Activated effector memory CD4-positive, alpha-beta T cell treated with Interleukin-2 at 50 U/mL for 16 hours (primary cell): ENCODE measurements at places on chromosomes 13 and 19.

DNA sequence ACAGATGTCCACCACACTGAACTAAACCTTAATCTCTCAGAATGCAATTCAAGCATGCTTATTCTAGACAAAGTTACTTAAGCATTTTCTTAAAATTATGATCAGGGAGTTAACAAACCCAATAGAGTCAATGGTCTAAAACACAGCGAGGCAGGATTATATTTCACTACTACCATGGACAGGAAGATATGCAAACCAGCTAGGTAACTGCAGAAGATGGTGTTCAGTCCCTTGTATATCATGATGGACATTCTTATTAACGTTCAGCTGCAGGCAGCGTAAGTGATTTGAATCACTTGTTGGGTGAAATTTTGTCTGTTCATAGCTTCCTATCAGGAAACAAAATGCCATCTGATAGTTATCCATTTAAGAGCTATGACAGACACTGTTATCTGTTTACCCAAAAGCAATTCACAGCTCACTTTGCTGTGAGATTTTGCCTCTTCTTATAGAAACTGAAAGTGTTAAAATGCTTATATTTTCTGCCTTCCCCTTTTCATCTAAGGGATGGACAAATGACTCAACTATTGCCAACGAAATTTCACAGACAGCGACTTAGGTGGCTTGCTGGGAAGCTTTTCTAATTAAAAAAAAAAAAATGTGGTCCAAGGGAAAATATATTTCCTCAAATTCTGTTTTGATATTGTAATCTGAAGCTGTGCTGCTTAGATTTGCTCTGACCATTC, 591.9 kb downstream of the DACH1 start:
- no peak for DNase-seq

GRCh38 chr19:39474139-39474620, 6.5 kb upstream of the TIMM50 start:
- DNase-seq: peak; percentile 54

DNA sequence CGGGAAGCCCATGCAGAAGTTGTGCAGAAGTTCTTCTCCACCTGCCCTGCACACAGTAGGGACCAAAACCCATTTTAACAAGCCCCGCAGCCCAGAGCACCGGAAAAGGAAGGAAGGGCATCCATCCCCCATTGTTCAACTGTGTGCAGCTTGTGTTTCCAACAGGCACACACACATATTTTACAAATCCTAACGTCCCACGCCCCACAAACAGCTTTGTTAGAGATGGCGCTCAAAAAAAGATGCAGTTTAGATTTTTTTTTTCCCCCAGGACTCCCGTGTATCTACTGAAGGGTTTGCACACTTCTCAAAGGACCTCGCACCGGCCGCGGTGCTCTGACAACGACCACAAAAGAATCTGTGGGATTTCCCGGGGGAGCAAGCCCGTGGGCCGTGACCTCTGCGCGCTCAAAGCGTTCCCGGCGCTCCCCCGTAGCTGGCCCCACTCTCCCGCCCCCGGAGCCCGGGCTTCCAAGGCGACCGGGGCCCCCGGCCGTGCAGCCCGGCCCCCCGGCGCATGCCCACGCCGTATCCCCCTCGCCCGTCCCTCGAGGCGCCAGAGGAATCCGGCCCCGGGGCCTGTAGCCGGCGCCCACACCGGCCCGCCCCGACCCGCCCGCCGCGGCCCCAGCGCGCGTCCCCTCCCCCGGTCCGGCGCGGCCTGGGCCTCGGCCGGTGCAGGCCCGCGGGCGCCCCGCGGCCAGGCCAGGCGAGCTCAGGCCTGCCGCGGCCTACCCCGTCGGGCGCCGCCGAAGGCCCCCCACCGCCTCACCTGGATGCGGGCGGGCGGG, 523 bp downstream of the ELAVL1 start:
- peak; percentile 14 for DNase-seq

GRCh38 chr13:35483761-35484160, 7.3 kb upstream of the MAB21L1 start:
- DNase-seq: no peak

- no peak for DNase-seq
Measured at GRCh38 chr13:67070306-67070705, 159.8 kb downstream of the PCDH9 start.

DNA sequence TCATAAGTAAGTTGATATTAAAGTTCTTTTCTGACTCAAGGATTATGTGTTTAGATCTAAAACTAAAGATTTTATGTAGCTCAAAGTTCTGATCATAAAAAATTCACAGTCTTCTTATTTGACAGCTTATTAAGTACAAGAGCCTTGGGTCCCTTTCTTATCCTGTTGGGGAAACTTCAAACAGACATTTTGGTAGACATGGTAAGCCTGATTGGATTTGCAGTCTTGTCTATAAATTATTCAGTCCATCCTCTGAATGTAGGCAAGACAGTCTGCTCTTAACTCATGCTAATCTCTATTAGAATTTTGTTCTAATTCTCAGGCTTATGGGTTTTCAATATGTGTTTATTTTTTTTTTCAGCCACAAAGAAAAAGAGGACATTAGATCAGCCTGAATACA, 1718.7 kb upstream of the SLC10A2 start:
- no peak for DNase-seq

DNA sequence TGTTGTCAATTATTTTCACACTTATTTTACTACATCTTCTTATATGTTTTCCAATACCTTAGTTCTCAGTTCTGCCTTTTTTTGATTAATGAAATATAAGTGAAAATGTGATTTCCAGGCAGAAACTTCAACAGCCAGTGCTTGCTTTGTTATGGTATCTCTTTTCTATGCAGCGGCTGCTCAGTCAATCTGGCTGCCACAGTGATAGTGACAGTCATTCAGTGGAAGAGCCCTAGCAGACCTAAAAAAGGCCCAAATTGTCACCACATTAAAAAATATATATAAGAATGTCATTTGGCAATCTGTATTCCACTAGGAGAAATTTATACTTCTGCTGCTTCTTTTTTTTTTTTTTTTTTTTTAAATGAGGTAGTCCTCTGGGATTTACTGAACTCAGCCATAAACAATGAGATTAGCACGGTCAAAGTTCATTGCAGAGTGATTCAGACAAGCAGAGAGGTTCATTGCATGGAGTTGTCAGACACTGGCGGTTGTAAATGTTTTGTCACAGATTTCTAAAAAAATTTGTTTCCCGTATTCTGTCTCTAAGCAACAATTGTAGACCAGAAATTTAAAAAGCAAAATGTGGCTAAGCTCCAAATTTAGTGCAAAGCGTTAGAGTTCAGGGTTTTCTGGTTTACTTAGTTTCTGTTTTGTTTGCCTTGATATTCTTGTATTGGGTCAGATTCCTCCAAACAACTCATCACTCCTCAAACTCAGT, 94.7 kb upstream of the PRR20A start:
- DNase-seq: no peak

DNA sequence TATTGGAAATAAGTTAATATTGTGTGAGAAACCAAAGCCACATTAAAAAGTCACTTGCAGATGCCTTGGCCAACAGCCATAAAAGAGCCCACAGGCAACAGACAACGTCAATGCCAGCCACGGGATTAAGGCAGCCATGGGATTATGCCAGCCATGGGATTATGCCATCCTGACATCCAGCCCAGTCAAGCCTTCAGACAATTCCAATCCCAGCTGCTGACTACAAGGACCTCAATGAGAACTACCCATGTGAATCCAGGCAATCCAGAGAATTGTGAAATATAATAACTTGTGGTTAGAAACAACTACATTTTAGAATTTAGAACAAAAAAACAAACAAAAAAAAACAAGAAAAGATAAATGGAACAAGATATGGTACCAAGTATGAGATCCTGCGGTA, 356.6 kb downstream of the EFNB2 start:
- DNase-seq: no peak

- DNase-seq: no peak
Measured at GRCh38 chr19:5679289-5680083, 830 bp downstream of the MICOS13 start.

GRCh38 chr13:31200637-31200971, 829 bp downstream of the B3GLCT start:
- DNase-seq: no peak
